ENCODE measurements at places on chromosomes 13 and 19.

DNA sequence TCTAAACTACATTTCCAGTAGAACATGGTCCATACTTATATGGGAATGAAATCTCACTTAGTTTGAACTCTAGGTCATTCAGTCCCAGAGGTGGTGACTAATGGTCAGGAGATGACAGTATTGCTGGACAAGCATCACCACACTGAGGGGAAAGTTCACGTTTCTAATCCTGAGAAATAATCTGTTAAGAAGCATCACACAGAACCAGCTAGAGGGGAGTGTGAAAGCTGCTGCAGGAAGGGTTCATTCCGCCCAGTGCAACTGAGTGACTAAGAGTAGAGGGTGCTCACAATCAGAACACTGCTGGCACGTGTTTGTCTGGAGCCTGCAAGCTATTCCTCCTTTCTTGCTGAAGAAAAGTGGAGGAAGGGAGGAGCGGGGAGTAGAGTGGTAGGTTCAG is 2.7 kb downstream of the COL4A1 start:
- DNase-seq, result no peak

- no peak for DNase-seq
These were observed 182.7 kb upstream of the TSC22D1 start for GRCh38 chr13:44758630-44759383.

- no peak for DNase-seq
These were observed 30.2 kb downstream of the NLRP4 start for GRCh38 chr19:55866521-55866920.

GRCh38 chr13:44819772-44820171 is 169.5 kb downstream of the NUFIP1 start:
- no peak for DNase-seq

GRCh38 chr13:101697745-101698144 is 245.3 kb downstream of the ITGBL1 start:
- DNase-seq, result no peak

GRCh38 chr19:39416152-39417120 is 4.0 kb downstream of the PLEKHG2 start:
- DNase-seq, result no peak

GRCh38 chr19:34539396-34539795 is 57.8 kb downstream of the WTIP start:
- no peak for DNase-seq

DNA sequence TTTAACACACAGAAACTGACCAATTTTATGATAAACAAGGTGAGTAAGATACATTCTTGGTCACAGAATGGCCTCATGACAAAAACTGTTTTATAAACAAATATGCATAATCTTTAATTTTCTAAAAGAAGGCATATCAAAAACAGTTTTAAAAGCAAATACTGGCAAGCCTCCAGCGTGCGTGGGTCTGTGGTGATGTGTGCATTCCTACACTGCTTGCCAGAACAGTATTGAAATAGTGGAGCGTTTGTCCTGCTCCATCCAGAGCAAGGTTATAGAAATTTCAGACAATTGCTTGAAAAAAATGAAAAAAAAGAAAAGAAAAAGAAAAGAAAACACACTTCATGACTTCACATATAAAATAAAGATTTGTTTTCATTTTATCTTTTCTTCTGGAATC is 140.9 kb downstream of the MZT1 start:
- DNase-seq, result no peak

- DNase-seq, result no peak
These were observed 642.7 kb upstream of the ARGLU1 start for GRCh38 chr13:107210723-107211030.

GRCh38 chr19:41816761-41817160 is 20.4 kb downstream of the CEACAM3 start:
- DNase-seq, result no peak

GRCh38 chr13:28653111-28653510 is 5.8 kb upstream of the POMP start:
- DNase-seq, result no peak

DNA sequence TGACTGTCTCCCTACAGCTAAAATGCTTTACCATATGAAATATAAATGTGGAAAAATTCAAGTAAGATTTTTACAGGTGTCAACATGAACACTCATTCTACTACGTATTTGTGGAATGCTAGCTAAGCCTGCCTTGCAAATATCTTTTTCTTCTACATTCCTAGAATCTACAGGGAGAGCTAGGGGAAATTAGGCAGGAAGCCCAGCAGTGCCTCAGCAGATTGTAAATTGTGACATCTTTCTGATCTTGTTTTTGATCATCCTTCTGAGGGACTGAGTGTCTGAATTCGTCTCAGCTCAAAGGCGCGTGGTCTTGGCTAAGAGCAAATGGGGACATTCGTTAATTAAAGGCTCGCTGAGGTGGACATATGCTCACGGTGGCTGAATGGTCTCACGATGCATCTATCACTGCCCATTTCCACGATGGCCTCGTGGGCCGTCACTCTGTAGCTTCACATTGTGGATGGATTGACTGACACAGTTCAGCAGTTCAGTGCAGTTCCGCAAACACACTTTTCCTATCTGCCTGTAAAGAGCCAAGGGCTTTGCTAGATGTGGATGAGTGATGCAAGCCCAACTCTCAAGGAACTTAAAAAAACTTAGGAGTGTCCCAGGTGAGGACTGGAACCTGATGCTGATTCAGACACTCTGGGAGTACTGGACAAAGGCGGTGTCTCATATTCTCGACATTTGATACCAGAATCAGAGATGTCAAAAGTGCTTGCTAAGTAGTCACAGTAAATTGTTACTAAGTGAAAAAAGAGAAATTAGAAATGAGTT is 562.5 kb downstream of the EFNB2 start:
- DNase-seq, result no peak

DNA sequence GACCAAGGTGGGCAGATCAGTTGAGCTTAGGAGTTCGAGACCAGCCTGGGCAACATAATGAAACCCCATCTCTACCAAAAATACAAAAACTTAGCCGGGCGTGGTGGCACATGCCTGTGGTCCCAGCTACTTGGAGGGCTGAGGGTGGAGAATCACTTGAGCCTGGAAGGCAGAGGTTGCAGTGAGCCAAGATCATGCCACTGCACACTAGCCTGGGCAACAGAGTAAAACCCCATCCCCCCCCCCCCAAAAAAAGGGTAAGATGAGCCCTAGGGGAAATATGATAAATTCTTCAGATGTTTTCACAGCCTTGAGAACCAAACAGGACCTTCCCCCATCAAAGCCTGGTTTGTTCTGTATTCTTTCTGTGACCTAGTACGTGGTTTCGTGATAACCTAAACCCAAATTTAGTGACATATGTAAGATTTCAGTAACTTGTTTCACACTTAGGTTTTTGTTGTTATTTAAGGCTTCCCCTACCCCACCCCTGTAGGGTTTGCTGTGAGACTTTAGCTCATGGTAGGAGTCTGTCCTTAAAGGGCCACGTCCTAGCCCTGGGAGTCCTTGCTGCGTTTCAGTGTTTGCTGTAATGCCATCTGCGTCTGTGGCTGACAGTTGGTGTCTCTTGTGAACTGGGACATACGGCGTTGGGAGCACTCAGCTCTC is 49.6 kb downstream of the MYO9B start:
- no peak for DNase-seq

Measured in AML-193 (cell line).